Hepatocyte (in vitro differentiated cells): ENCODE measurements at places on chromosomes 16 and 17.

GRCh38 chr16:35687781-35688180, 2228.4 kb downstream of the TP53TG3F start:
- no peak for DNase-seq

DNA sequence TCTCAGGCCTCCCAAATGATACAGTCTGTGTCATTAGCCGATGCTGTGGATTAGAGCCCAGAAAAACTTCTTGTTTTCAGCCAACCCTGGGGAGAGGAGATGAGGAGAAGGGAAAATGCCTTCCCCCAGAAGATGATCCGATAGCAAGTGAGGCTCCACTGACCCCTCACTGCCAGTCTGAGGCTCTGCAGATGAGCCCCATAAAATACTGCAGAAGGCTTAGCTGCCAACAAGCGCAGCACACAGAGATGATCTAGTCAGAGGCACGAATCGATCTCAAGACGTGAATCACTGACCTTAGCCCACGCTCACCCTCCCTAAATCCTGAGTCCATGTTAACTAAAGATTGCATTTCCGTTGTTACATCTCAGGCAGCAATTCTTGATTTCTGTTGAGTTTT, 31.5 kb downstream of the SALL1 start:
- no peak for DNase-seq

DNA sequence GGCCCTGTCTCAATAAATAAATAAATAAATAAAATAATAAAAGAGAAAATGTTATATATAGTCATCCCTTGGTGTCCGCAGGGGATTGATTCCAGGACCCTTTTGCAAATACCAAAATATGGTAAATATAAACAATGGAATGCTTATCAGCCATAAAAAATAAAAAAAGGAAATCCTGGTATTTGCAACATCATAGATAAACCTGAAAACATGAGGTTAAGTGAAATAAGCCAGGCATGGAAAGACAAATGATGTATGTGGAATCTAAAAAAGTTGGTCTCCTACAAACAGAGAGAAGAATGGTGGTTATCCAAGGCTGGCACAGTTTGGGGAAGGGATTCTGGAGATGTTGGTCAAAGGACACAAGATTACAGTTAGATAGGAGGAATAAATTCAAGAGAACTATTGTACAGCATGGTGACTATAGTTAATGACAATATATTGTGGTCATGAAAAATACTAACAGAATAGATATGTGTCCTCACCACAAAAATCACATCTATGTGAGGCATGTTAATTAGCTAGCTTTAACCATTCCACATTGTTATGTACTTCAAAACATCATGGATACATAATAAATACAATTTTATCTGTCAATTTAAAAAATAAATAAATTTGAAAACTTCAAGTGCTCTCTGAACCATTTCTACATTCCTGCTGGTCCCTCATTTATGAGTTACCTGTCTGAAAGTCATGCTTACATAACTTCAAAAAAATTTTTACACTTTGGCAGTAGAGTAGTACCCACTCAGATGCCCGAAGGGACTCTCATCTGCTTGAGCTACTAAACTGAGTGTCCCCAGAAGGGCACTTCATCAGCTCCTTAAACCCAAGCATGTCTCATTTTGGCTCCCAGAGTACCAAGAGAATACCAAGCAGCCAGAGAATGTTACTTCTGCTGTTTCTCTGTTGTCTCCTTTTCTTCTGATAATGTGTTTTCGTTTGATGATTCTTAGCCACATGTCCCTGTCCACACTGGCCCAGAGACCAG, 26.6 kb downstream of the N4BP1 start:
- no peak for DNase-seq

GRCh38 chr16:88821168-88821850, 9.6 kb upstream of the APRT start:
- DNase-seq = no peak

DNA sequence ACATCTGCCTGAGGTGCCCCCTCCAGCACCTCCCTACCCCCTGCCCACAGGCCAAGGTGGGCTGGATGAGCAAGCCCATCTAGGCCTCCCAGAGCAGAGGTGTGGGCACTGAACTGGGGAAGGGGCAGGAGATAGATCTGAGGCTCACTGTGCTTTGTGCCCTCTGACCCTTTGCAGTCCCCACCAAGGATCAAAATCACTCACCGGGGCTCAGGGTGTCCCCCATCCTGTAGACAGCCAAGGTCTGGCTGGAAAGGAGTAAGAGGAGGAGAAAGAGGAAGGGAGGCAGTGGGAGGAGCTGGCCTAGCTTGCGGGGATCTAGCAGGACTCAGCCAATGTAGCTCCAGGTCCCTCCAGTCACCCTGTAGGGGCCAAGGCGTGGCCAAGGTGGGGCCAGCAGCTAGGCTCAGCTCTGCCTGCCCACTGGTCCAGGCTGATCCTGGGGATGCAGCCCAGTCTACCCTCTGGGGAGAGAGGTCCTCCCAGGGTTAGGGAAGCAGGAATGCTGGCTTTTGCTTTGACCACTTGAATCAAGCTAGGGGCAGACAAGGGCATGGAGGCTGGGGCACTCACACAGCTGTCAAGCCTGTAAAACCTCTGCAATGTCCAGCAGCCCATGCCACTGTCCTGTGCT, 1.8 kb downstream of the SLC12A4 start:
- no peak for DNase-seq

DNA sequence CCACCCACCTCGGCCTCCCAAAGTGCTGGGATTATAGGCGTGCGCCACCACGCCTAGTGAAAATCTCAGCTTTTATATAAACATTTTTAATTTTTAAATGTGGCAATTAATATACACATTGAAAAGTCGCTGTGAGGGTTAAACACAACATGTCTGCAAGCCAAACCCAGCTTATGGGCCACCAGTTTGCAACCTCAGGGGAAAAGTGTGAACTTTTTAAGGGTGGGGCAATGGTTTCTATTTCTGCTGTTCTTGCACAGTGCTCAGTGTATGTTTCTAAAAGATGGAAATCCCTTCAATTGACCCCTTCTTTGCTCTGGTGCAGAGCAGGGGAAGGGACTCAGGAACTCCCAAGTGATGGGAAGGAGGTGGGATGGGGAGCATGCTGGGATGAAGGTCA, 18.3 kb upstream of the SUPT4H1 start:
- DNase-seq = no peak
